NCI-H1694 treated with DMSO at 0.1 percent for 48 hours (cell line): ENCODE measurements at places on chromosomes 4 and X.

- DNase-seq = no peak
These were observed 57.4 kb upstream of the SORBS2 start for GRCh38 chr4:185869427-185869826.

- DNase-seq = no peak
These were observed 45.0 kb upstream of the MXD4 start for GRCh38 chr4:2306773-2307410.

DNA sequence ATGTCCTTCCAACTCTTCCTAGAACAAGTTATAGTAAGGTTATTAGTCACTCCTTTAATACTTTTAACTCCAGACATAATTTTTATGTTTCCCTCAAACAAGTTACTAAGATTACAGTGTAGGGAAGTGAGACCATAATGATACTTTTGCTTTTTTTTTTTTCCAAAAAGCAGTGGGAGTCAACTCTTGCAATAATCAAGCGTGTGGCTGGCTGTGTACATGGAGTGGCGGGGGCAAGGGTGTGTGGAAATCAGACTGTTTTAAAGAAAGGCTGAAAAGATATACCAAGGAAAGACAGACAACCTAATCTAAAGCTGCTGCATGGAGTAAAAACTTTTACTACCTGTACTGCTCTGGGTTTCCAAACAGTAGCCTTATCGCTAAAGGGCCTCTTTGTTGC, 4.1 kb downstream of the NOA1 start:
- DNase-seq = no peak

DNA sequence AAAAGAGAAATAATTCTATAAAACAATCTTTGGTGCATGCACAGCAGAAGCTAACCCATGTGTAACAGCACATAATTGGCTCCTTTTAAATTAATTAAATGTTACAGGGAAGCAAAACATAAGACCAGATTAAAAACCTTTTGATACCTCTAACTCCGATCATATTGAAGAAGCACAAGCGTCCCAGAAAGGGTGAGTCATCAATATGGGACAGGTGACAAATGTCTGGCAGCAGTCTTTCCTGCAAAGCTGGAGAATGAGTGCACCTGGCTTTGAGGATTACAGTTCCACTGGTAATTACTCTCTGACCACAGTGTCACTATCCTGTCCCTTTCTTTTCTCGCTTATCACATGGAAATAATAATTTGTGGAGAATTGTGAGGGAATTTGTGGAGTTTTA, 94.6 kb downstream of the FAM9B start:
- DNase-seq = no peak

- no peak for DNase-seq
These were observed 284.8 kb upstream of the FGF13 start for GRCh38 chrX:138996268-138996667.

- no peak for DNase-seq
These were observed 67.4 kb upstream of the GBA3 start for GRCh38 chr4:22625311-22625710.

DNA sequence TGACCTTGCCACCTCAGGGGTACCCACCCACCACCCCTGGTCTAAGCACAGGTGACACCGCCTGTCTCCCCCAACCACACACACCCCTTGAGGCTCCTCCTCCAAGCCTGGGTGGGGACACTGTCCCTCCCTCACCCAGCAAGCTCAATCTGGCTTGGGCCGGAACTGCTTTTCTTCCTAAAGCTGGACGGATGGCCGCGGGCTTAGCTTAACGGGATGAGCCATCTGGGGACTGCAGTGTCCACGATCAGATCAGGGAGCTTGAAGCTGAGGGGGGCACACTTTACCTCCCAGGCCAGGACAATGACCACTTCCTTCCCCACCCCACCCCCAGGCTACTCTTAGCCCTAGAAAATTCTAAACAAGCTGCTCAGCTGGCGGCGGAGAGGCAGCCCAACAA, 1.0 kb upstream of the SLC6A8 start:
- DNase-seq = no peak

DNA sequence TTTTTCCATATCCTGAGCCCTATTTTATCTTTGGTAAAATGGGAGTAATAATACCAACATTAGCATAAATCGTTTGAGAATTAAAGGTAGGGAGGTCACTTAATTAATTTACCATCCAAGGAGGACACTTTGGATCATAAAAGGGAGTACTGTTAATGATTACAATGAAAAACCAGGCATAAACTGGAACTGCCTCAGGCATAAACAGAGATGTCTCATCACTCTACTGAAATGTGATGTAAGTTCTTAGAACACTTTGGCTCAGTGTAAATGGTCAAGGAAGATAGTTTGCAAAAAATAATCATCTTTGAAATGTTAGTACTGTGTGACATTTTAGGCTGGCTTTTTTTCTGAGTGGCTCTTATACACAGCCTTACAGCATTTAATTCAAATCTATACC, 268.7 kb downstream of the SLC39A8 start:
- DNase-seq = no peak

GRCh38 chr4:182143086-182143821, 99.9 kb upstream of the TENM3 start:
- DNase-seq = no peak

- DNase-seq = peak; percentile 59
These were observed 8.9 kb upstream of the NAP1L5 start for GRCh38 chr4:88706574-88706973.

DNA sequence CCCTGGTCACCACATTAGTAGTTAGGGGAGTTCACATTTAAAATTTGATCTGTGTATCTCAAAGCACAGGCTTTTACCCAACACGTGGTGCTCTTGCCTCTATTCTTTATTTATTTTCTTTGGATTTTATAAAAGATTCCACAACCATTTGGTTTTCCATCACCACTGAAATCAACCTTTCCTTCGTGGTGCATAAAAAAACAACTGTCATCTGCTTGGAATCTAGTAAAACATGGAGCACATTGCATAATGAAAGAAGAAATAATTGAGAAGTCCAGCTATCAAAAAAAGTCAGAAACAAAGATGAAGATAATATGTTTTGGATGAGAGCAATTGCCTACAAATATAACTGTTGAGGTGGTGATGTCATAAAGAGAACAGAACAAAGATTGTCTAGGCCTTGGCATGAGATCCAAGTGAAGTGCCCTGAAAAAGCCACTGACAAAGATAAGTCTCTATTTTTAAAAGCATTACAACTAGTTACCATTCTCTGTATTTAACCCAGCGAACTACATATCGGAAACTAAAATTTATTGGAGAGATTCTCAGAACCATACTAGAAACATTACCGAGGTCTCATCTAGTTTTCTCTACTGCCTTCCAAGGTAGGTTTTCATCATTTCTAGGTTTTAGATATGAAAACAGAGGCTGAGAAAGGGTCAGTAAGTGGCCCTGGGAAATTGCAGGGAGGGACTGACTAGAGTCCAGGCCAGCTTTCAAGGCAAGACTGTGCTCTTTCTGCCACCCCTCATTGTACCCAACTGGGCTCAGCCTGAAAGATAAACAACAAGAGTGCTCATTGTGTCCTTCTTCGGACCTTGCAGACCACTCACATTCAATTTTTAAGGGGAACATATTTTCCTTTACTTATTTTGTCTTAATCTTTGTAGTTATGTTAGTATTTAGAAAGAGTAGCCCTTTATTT, 127.3 kb downstream of the MAD2L1 start:
- DNase-seq = no peak

DNA sequence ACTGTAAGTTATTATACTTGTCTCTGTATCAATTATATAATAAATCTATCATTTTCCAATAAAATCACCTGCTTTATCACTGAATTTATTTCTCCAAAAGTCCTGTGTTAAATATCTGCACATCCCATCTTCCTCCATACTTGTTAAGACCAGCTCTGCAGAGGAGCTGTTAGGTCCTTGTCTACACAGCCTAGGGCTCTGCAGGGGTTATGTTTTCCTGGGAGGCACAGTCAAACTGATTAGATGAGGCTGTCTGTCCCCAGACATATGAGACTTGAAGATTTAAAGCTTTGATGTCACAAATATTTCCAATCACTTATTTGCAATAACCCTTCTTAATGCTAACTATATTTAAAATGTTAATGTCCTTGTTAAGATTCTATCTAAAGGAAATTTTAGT, 446.8 kb downstream of the TRAM1L1 start:
- DNase-seq = no peak
